Tibial nerve (tissue), 4 donors: ENCODE measurements at places on chromosomes 5 and 9.

- no peak for DNase-seq
These were observed 56.8 kb downstream of the NIPAL4 start for GRCh38 chr5:157516626-157517325.

DNA sequence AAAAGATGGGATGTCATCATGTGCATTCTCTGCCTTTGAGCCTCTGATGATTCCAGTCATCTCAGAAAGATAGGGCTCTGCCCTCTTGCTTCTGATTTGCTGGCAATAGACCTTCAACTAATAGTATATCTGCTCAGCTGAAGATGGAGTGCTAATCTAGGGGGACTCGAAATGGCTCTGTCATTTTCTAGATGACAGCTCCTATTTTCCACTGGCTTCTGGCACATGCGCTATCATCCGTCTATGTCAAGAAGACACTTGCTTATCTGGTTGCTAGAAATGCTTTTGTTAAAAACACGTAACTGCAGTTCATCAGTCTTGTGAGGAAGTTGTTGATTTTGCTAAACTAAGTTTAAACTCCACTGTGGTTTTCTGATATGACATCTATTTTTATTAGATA lies 265.5 kb upstream of the ZNF608 start:
- no peak for DNase-seq

DNA sequence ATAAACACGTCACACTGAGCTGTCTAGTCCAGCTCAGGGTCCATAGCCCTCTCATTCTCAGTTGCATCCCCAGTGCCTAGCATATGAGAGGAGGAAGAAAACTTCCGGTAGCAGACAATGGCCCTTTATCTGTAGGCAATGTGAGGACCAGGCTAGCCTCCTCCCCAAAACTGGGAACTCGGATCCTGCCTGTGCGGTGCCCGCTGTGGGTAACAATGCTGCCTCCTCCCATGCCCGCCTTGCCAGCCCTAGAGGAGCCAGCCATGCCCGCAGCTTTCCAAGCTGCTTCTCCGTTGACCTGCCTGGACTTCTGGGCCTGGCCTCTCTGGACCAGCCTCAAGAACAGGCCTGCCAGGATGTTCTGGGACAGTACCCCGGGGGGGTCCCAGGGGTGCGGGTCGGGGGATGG lies 74.6 kb upstream of the ORM1 start:
- no peak for DNase-seq

DNA sequence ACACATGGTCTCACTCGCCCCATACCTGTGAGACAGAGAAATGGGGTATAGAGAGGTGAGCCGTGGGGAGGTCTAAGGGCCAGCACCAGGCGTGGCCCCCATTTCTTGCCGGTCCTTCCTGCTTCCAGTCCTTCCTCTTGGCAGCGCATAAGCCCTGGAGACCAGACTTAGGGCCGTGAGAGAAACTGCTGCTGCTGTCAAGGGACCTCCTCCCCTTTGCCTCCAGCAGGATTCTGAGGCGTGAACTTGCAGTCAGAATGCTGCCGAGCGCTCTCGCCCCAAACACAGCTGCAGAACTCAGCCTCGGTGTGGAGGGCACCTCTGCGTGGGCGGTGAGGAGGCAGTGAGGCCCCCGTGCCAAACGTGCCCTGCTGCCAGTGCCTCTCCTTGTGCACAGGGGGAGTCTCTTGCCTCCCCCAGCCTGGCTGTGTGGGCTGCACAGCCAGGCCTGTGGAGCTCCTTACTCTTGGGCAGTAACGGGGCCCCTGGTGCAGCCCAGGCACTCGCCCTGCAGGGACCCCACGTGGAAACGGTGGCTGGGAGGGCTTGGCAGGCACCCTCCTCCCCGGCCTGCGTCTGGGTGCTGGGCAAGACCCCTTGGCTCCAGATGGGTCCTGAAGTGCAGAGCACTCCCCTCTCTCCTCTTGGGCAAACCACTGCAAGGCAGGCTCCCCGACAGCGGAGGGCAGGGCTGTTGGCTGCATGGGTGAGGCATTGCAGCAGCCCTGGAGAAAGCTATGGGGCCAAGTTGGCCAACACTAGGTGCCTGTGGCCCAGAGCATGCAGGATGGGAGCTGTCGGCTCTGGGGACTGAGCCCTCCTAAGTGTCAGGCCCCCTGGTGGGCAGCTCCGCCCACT lies 85.4 kb downstream of the RXRA start:
- DNase-seq = no peak

- DNase-seq = no peak
These were observed 1.3 kb upstream of the PDLIM4 start for GRCh38 chr5:132256086-132256782.

DNA sequence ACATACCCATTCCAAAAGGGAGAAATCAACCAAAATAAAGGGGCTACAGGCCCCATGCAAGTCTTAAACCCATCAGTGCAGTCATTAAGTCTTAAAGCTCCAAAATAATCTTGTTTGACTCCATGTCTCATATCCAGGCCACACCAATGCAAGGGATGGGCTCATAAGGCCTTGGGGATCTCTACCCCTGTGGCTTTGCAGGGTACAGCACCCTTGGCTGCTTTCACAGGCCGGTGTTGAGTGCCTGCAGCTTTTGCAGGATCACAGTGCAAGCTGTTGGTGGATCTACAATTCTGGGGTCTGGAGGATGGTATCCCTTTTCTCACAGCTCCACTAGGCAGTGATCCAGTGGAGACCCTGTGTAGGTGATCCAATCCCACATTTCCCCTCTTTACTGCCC lies 5.0 kb upstream of the SPINK14 start:
- DNase-seq = no peak

DNA sequence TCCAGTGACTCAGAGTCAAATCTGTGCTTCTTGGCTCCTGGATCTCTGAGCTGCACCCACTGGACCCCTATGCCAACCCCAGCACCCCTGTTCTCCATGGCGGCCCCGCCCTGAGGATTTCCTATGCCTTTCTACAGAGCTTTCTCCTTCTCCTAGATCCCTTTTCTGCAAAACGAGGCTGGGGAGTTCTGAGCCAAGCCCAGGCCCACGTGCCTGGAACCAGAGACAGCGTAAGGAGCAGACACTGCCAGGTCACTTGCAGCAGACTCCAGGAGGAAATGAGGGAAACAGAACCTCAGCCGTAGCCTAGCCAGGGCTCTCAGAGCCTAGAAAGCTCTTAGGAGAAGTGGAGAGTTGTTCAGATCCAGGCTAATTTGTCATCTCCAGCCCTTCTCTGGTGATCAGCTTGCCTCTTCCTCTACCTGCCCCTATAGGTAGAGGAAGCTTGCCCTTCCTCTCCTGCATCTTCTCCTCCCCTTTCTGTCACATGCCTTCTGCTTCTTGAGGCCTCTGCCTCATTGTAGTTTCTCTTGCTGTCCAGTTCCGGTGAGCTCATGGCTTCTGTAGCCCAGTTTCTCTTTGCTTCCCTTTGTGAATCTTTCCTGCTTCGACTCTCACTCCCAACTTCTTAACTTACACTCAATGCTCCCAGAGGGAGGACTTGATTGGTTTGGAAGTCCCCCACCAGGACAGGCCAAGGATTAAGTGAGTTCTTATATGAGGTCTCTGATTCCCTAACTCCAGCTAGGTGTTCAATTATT lies 163.4 kb downstream of the RGS3 start:
- DNase-seq = peak; percentile 47

- DNase-seq = no peak
These were observed 83.3 kb downstream of the MLLT3 start for GRCh38 chr9:20538956-20539355.

- no peak for DNase-seq
These were observed 80.4 kb upstream of the OSMR start for GRCh38 chr5:38765399-38765861.

- no peak for DNase-seq
These were observed 20.2 kb upstream of the EGFL7 start for GRCh38 chr9:136642439-136642921.

GRCh38 chr9:4691795-4692194 lies 12.4 kb downstream of the CDC37L1 start:
- no peak for DNase-seq

- DNase-seq = peak; percentile 18
These were observed at the start of gene AQP3 for GRCh38 chr9:33446946-33447798. Gene AQP3, minus strand, starts transcription at chr9:33447593. Its CDS starts 63 bp downstream, at chr9:33447530.

GRCh38 chr5:114360816-114361723 lies 800 bp upstream of the KCNN2 start:
- no peak for DNase-seq

DNA sequence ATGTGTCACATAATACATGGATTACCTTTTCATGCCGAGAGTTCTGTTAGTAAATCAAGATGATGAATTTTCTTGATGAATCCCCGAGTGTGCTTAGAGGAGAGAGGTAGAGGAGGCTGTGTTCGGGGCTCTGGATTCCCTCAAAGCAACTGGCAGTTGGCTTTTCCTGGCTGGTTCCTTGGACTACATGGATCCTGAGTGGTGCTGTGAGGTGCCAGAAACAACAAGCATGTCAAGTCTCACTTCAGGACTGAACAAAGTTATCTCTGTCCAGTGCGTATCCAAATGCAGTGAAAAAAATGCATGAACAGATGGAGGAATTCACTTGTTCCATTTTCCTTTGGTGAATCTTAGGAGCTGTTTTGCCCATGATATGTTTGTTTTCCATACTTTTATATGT lies 231.7 kb downstream of the FBXL7 start:
- no peak for DNase-seq

GRCh38 chr5:27171761-27172261 lies 133.4 kb upstream of the CDH9 start:
- DNase-seq = no peak

- DNase-seq = peak; percentile 57
These were observed 655 bp upstream of the RAI14 start for GRCh38 chr5:34655354-34655991.

DNA sequence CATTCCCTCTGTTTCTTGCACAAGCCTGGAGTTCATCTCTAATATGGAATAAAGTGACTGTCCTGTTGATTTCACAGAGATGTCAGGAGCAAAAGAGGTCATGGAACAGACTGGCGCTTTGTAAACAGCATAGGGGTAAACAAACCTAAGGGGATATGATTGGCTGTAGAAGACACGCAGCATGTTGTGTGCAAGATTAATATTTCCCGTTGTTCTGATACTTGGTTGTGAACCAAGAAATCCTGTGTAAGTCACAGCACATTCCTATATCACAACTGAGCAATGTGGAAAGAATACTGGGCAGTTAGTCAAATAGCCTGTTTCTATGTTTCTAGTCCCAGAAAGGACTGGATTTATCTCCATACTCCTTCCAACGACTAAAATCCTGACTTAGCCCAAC lies 3.2 kb downstream of the ADAMTS12 start:
- DNase-seq = no peak

DNA sequence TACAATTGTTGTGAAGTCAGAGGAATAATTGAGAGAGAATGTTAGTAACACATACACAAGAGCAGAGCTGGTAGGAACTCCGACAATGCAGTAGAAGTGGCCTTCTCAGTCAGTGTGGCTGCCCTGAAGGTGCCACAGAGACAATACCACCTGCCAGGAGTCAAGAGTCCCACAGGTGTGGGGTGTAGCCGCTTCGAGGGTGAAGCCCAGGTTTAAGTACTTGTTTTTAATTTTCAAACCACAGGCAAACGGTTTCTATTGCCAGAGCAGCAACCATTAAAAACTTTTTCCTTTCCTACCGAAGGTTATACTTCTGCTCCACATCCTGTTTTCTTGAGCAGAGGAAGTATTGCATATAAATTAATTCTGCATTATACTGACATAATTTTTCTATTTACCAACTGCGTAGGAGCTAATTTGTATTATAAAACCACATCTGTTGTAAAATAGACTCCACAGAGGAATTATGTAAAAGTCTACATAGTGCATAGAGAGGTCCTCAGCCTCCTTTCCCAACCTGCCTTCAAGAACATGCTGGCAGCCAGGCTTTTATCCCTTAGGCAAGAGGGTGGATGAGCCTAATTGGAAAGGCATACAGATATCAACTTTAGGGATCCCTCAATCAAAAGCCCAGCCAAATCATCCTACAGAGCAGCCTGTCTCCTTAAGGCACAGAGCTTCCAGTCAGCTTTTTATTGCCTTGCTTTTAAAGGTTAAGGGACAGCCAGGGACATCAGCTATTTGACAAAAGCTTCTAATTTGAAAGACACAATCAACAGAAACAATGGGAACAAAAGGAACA lies 12.9 kb upstream of the ACTBL2 start:
- no peak for DNase-seq

GRCh38 chr5:37991301-37992299 lies 151.8 kb upstream of the GDNF start:
- DNase-seq = no peak

DNA sequence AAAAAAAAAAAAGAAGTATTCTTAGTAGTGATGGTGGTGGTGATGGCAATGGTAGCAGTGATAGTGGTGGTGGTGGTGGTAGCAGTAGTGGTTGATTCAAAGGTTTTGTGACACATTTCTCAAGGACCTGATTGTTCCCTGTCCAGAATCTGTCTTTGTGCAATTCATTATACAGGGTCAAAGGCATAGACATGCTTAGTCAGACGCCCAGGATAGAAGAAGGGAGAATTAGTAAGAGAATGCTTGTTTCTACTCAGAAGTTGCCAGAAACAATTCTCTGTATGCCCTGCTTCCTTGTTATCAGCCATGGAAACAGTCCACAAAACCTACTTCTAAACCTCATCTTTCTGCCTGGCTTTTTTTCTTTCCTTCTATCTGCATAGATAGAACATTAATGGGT lies 89.4 kb downstream of the SLC44A1 start:
- DNase-seq = no peak

- no peak for DNase-seq
These were observed 273.3 kb upstream of the TNC start for GRCh38 chr9:115391168-115391825.

GRCh38 chr9:107161338-107161737 lies 121.7 kb upstream of the RAD23B start:
- no peak for DNase-seq

GRCh38 chr9:131101207-131101964 lies 5.1 kb downstream of the AIF1L start:
- DNase-seq = no peak

GRCh38 chr5:144712090-144712489 lies 541.4 kb downstream of the KCTD16 start:
- DNase-seq = no peak

DNA sequence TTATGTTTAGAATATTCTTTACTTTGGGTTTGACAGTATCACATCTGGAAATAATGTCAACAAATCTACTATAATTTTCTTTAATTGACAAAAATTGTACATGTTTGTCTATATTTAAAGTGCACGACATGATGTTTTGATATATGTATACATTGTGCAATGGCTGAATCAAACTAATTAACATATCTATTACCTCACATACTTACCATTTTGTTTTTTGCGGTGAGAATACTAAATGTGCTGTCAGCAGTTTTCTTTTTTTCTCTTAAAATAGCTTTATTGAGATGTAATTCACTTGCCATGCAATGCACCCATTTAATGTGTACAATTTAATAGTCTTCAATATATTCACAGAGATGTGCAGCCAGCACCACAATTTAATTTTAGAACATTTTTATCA lies 10.6 kb upstream of the C6 start:
- no peak for DNase-seq

GRCh38 chr9:68785965-68786364 lies 80.9 kb downstream of the PIP5K1B start:
- no peak for DNase-seq
